Fibroblast of the conjunctiva (primary cell): ENCODE measurements at places on chromosomes 3 and 15.
A peak's percentile ranks its signal among the peaks of the same experiment; 100 is the strongest.

- DNase-seq: no peak
Observed at GRCh38 chr3:108029466-108029865, 61.4 kb downstream of the CD47 start.

- no peak for DNase-seq
Observed at GRCh38 chr3:12630292-12630691, 33.6 kb downstream of the RAF1 start.

- DNase-seq: no peak
Observed at GRCh38 chr3:179418610-179419009, 32.7 kb downstream of the GNB4 start.

DNA sequence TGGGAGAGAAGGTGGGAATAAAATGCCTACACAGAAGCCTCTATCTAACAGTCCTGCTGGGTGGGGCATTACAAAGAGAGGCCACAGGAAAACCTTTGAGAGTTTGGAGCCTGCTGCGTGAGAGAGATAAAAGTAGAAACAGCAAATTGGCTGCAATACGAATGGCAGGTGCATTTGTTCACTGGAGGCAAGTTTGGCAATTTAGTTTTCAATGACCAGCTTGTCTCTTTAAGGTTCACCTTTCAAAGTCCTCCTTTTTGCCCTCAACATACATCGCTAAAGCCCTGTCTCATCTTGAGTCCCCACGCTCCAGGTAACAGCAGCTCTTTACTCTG is 405.7 kb downstream of the LSAMP start:
- DNase-seq: no peak

- no peak for DNase-seq
Observed at GRCh38 chr3:108092501-108092900, 1.7 kb upstream of the CD47 start.

DNA sequence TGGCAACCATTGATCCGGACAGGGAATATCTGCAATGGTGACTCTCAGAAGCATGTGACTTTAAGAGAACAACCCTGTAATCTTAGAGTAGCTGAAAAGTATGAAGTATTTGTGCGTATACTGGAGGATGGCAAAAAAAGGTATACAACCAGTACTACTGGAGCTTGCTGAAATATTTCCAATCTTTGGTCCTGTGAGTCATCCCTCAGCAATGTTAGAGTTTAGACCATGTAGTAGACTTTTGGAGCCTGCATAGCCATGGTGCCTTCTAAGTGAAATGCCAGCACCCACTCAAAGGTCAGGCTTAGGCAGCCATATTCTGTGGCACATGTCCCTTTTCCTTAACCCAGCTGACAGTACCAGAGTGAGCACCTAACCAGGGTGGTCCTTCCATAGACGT is 429.4 kb downstream of the NTRK3 start:
- DNase-seq: no peak

DNA sequence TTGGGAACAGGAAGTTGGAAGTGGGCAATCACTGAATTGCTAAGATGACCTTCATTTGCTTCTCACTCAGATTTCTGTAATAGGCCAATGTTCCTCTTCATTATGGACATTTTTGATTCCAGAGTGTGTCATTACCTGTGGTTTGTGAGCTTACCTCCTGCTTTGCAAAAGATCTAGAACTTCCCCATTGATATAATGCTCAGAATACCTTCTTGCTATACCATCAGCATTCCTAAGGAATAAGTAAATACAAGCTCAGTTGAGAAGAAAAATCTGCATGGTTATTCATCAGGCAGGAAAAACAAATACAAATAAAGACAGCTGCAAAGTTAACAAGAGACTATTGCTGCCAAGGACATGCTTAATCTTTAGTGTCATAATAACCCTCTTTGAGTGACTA is 5.6 kb upstream of the RPL14 start:
- DNase-seq: no peak

- no peak for DNase-seq
Observed at GRCh38 chr3:173796405-173796804, 398.9 kb downstream of the NLGN1 start.

GRCh38 chr3:69547461-69547880 is 161.6 kb upstream of the FRMD4B start:
- DNase-seq: no peak

- no peak for DNase-seq
Observed at GRCh38 chr3:99663977-99664376, 25.6 kb downstream of the COL8A1 start.

DNA sequence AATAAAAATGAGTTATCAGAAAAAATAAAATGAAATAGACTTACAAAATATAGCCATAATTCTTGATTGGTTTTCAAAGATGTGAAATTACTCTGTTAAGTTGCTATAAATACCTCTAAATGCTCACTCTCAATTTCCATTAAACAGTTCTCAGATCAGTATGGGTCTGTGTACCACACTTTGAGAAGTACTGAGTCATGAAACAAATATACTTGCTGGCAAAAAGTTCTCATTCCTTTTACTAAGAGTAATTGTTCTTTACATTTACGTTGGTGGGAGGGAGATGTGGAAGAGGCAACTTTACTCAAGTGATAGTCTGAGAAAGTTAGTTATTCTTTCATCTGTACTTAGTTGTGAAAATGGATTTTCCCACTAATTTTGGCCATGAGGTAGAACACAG is 96.3 kb downstream of the ZNF385D start:
- peak; percentile 37 for DNase-seq

DNA sequence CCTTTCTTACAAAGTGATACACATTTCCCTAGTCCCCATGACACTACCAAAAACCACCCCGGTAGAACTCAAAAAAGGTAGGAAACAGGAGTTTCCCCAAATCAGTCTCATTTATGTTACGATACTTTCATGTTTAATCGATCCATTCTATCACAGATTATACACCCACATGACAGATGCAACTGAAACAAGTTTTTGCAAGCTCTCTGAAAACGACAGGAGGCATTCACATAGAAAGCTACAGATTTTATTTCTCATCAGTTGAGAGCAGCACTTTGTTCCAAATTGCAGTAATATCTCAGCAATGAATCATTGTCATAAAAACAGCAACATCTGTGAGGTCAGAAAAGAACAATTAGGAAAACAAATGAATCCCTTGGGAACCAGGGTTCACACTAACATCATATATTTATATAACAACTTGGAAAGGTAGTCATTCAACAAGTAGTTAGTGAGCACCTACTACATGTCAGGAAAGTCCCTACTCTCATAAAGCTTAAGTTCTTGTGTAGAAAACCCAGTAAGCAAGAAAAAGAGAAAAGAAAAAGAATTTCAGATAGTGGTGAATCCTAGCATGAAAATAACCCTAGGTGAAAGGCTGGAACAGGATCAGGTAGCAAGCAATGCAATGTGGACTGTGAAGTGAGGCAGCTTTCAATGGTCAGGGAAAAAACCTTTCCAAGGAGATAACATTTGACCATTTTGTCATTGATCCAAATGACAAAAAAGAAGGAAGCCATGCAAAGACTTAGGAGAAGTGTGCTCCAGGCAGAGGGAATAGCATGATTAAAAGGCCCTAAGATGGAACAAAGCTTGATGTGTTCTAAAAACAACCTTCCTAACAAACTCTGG is 8.3 kb downstream of the PLD1 start:
- DNase-seq: peak; percentile 56

GRCh38 chr3:52004163-52004787 is 8.6 kb upstream of the RPL29 start:
- DNase-seq: no peak

GRCh38 chr3:169886671-169887070 is 16.9 kb upstream of the LRRC31 start:
- DNase-seq: peak; percentile 17

DNA sequence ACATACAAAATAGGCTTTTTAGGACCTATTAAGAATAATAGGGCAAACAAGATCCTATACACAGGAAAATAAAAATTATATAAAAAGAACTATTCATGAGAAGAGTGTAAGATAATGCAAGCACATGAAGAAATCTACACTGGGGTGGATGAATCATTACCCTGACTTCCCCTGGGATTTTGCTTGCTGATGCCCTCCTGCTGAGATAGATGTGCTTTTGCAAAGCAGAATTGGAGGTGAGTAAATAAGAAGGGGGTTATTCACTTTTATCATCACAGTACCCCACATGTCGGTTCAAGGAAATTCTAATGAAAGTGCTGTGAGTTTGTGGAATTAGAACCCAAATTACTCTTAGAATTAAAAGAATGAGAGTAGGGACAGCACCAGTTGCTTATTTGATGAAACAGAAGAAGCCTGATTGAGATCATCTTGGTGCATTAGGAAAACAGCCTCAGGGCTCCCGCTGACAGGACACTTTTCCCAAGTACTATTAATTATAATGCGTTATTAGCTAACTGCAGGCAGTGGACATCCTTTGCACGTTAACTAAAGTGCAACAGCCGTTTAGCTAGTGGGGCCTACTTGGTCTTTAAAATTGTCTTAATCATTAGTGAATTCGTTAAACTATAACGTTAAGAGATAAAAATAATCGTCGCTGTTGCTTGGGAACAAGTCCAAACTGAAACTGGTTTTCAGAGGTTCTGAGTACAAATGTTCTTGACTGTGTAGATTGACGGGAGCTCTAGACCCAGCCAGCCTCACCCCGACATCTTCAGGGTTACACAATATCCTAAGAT is 48.4 kb downstream of the SLC2A2 start:
- DNase-seq: peak; percentile 34

DNA sequence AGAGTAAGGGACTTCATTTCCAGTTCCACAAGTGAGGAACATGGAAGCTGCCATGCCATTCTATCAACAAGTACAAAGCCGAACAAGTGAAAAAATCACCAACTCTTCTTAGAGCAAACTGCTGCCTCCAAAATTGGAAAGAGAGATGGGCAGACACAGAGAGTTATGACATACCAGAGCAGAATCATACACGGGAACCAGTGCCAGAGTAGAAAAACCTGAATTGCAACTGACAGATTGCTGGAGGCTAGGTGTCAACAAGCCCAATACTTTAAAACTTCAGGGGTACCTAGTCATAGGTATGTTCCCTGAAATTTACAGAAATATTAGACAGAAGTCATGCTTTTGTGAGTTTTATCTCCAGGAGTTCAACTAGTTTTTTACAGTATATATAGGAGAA is 62.0 kb downstream of the TTBK2 start:
- no peak for DNase-seq

DNA sequence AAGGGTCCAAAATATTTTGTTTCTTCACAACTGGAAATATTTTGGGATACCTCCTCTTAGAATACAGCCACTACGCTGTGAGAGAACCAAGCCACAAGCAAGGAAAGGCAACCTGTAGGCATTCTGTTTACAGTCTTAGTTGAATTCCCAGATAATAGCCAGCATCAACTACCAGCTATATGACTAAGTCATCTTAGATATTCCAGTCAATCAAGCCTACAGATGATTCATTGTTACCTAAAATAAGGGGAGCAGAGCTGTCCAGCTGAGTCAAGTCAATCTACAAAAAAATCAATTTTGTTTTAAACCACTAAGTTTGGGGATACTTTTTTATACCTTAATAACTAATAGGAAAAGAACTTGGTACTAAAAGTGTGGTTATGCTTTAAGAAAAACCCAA is 526.4 kb upstream of the DPPA4 start:
- no peak for DNase-seq

GRCh38 chr3:113051787-113052186 is 61.0 kb downstream of the GTPBP8 start:
- DNase-seq: peak; percentile 23

DNA sequence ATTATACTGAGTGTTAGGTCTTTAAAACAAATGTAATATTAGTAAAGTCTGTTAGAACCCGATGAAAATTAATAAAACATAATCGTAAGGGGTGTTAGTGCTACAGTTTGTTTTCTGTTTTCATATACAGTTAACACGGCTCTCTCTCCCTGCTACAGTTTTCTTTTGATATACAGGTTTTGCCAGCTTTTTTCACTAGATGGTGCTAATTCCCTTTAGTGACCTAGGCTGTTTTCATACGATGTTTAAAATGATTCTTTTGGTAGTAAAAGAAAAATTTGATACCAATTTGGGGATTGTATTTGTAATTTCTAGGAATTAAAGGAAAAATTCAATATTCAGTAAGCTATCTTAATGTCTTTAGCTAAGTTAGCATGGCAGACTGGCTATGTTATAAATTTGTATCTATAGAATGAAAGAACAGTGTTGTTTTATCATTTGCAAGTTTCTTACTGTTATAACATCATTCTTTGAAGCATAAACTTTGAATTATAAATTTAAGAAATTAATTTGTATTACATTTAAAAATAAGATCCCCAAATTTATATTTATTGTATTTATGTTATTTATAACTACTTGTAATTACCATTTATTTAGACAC is 11.5 kb downstream of the APH1B start:
- DNase-seq: peak; percentile 47

- DNase-seq: no peak
Observed at GRCh38 chr15:80384432-80384831, 19.8 kb upstream of the ARNT2 start.

- DNase-seq: no peak
Observed at GRCh38 chr15:37619358-37620042, 314.9 kb upstream of the TMCO5A start.

DNA sequence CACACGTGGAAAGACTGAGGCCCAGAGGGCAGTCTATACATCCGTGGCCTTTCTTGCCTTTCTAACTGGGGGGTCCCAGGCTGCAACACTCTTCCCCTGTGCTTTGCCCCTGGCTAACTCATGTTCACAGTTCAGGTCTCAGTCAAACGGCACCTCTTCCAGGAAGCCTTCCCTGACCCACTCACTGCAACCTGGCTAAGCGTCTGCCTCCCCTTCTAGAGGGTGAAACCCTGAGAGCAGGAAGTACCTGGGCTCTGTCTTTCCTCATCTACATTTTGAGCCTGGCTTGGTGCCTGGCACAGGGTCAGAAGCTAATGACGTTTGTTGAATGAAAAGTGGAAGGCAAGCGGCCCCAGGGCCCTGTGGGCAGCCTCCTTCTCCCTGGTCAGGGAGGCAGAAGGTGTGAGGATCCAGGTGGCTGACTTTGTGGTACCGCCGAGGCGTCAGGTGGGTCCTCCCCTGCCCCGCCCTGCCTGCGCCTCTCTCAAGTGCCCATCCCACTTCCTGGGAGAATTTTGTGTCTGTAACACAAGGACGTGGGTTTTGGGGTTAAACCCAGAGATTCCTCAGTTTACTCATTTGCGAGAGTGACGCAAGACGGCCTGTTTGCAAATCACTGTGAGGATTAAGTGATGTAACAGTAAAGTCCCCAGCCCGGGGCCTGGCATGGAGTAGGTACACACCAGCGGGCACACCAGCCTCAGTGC is 32.1 kb downstream of the DNASE1L3 start:
- no peak for DNase-seq

- DNase-seq: no peak
Observed at GRCh38 chr3:143565951-143566350, 282.3 kb downstream of the SLC9A9 start.

- no peak for DNase-seq
Observed at GRCh38 chr3:78066287-78066686, 1026.4 kb downstream of the ROBO2 start.
